Stimulated activated CD4-positive, alpha-beta T cell treated with anti-CD3 and anti-CD28 coated beads, Interleukin-4, amount 100 ng/mL, for 1 hour (primary cell): ENCODE measurements at places on chromosomes 1 and 21.

DNA sequence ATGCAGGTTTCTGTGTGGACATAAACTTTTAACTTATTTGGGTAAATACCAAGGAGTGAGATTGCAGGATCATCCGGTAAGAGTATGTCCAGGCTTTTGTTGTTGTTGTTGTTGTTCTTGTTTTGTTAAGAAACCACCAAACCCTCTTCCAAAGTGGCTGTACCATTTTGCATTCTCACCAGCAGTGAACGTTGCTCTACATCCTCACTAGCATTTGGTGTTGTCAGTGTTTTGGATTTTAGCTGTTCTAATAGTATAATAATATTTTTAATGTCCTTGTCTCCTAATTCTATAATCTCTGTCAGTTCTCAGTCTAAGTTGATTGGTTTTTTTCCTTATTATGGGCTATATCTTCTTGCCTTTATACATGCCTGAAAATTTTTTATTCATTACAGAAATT lies 37.8 kb downstream of the TENT5C start:
- no peak for DNase-seq

GRCh38 chr1:233064988-233065387 lies 114.6 kb downstream of the NTPCR start:
- DNase-seq: no peak

- no peak for DNase-seq
These were observed 276.8 kb upstream of the C1orf174 start for GRCh38 chr1:4176841-4177240.

- DNase-seq: no peak
These were observed 8.5 kb downstream of the A3GALT2 start for GRCh38 chr1:33312413-33312749.

DNA sequence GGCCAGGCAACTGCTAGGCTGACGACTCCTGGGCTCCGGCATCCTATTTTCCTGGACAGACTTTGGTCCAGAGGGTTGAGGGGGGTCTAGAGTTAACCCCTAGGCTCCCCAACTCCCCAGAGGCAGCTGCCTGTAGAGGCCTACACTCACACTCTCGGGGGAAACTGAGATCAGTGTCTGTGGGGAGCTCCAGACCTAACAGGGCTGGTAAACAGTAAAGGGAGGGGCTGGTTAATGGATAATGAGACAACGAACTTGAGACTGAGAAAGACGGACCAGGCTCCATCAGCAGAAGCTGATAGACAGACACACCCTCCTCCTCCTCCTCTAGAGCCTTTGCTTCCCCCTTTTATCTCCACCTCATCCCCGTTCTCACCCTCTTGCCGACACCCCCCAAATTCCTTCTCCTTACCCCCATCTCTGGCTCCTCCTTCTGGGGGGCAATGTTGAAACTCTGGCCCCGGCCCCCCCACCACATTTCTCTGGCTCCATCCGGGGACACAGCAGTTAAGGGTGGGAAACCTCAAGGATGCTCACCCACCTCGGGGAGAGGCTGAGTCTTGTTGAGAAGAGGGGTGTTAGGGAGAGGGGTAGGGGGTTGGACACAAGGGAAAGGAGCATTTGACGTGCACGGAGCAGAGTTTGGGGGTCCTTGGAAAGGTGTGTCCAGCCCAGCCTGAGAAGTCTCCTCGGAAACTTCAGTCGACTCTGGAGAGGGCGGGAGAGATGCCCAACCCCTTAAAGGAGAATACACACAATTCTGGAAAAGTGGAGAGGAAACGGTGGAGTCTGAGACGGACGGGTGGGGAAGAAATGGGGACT lies at the start of gene MTMR11:
Gene MTMR11 (minus strand): TSS at position 710 of the 822 bp plus-strand sequence. CDS start 232 bp downstream, at position 478.
- DNase-seq: no peak

DNA sequence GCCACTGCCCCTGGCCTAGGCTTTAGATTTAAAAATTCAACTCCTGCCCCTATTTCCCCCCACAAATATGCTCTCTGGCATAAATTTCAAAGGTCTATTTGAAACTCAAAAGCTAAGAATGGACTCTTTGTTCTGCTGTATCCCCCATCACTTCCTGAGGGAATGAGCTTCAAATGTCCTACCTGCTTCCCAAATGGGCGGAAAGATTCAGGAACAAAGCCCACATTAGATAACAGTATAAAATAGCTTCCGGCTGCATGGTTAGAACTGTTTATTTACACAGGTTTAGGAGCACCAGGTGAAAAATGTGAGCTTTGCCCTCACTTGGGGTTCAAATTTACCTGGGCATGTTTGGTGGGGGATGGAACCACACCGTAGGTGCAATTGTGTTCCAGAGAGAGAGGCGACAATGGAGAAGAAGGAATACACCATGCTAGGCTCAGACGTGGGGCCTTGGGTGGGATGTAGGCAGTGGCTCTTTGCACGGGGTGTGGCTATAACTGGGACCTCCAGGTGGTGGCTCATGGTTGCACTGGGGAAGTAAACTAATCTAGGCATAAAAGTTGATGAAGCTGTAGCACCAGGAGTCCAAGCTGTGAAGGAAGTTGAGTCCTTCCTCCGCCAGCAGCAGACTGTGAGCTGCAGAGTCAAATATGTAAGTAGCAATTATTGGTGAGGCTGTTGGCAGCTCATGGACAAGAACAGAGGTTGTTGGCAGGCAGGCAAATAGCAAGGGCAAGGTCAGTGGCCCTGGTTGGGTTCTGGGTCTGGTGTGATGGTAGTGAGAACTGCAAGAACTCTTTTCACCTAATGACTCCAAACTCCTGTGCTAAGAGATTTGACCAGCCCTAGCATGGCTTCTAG lies 41.5 kb upstream of the SRSF10 start:
- DNase-seq: no peak

DNA sequence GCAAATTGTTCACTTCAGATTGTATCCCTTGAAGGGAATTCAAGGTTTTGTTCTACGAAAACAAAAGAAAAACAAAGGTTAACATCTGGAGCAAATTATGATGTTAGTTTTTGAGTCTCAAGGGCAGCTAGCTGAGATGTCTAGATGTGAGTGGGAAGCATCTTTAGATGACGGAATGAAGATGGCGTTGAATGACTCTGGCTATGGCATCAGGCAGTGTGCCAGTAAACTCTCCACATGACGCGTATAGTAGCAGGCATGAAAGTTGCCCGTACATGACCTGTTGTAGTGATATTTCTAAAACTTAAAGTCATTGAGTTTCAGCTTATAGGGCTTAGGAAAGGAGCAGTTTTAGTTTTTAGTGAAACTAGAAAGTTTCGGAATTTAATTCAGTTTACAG lies 12.3 kb upstream of the SDC3 start:
- DNase-seq: no peak

GRCh38 chr1:53470155-53470554 lies 11.0 kb downstream of the DMRTB1 start:
- no peak for DNase-seq

- no peak for DNase-seq
These were observed 62.1 kb upstream of the CNTN2 start for GRCh38 chr1:204980840-204981405.

DNA sequence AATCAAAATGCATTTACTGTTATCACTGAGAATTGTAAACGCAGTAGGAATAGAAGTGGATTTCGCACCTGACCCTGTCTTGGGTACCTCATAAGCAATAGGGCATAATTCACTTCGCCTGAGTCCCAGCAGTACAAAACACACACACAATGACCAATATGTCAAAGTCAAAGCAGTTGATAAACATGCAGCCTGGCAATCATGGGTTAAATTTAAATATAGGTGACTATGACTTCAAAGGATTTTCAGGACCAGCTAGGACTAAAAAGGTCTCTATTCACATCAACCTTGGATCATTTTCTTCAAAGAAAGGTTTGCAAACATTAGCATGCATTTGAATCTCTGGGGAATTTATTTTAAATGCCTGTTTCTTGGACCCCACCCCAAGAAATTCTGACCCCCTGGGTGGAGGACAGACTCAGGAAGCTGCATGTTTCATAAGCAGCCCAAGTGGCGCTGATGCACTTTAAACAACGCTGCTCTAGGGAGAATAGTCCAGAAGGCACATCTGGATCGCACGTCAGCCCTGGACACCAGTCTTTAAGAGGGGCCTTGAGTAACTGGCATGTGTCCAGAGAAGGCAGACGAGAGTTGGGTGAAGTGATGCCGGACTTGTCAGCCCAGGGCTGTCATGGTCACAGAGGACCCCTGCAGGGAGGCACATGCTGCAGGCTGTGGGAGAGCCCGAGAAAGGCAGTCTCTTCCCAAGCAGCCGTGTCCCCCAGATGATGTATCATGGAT lies 55.7 kb upstream of the EFHD2 start:
- DNase-seq: no peak

DNA sequence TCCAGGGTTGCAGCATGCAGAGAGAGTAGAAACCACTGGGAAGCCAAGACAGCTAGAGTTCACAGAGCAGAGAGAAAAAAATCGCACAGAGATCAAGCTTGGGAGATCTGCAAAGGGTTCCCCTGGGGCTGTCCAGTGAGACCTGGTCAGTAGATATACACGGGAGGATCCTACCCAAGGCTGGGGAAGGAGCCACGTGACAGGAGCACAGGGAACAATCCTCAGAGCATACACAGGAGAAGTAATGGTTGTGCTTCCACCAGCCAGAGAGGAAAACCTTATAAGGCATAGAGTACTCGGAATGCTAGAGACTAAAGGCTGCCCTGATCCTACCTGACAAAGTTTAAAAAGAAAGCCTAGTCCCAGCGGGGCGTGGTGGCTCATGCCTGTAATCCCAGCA lies 53.9 kb downstream of the GABPA start:
- DNase-seq: no peak

DNA sequence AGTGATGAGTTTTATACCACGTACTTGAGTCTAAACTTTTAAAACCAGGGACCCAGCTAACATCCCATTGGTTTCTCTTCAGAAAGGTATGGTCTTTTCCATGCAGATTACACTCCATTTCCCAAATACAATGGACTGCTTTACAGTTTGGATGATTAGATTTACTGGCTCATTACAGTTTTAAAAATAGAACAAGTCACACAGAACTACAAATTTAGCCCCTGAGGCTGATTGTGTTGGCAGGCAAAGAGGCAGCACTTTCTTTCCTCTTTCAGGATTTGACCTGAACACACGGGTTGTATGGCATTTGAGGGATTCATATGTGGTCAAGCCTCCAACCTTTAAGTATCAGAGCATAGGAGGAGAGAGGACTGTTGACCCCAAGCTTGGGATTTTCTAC lies 21.8 kb upstream of the VTCN1 start:
- no peak for DNase-seq

DNA sequence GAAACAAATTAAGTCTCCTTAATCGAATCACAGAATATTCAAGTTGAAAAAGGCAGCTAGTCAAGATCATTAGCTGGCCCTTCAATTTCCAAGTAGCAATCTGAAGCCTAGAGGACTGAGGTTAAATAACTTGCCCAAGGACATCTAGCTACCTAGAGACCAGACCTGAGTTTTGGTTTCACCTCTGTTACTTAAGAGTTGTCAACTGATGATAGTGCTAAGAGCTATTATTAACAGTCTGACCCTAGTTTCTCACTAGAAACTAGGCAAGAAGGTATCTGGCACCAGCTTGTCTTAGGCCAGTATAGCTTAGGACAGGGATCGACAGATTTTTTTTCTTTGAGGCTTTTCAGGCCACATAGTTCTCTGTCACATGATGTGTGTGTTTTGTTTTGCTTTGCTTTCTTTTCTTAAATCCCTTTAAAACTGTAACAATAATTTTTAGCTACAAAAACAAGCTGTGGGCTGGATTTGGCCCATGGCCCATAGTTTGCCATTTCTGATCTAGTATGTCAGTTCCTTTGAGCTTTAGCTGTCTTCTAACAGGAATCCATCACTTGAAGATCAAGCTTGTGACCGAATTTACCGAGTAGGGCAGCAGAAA lies 23.2 kb downstream of the TRIM45 start:
- no peak for DNase-seq

- DNase-seq: no peak
These were observed 12.7 kb upstream of the AK2 start for GRCh38 chr1:33049371-33049770.

DNA sequence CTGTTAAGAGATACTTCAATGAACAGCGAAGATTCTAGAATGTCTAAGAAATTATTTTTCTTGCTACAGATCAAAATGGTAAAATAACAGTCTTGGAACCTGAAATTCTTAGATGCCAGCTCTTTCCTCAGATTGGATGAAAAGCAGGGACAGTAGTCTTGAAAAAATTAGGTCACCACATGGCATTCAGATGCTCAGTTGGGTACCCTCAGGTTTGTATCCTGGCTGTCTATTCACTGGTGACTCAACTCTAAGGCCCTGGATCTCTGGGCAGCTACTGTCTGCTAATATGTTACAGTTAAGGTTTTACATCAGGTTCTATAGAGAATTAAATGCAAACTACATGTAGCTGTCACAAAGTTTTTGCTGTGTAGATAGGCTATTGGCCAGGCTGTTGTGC lies 528.9 kb upstream of the ADAMTS5 start:
- no peak for DNase-seq

GRCh38 chr21:43743947-43744346 lies 25.0 kb downstream of the PDXK start:
- DNase-seq: no peak

DNA sequence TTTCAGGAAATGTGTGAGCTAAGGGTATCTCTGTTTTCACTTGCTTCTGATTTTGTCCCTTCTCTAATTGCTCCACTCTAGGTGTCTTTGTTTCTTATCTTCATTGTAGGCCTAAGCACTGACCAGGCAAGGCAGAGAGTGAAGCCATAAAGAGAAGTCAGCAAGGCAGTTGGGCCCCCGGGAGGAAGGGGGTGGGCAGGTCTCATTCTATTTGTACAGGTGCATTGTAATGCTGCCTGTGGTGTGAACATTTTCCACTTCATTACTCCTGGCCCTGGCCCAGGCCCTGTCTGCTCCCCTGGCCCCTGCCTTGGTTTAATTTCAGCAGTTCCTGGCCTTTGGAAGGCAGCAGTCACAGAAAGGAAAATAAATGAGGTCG lies 86.4 kb upstream of the JUN start:
- no peak for DNase-seq

DNA sequence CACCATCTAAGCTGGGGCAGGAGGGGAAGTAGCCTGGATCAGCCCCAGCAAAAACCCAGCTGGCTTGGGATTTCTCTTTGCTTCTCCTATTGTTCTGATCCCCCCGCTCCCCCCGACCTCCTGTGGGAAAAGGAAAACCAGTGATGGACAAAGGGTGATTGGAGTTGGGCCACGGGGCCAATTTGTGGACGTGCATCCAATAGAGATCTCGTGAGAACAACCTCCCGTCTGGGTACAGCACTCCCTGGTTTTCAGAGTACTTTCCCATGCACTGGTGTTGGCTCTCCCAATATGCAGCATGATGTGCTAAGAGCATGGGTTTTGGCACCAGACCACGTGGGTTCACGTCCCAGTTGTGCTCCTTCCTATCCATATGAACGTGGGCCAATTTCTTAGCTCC lies 9.0 kb downstream of the BLACAT1 start:
- DNase-seq: no peak

DNA sequence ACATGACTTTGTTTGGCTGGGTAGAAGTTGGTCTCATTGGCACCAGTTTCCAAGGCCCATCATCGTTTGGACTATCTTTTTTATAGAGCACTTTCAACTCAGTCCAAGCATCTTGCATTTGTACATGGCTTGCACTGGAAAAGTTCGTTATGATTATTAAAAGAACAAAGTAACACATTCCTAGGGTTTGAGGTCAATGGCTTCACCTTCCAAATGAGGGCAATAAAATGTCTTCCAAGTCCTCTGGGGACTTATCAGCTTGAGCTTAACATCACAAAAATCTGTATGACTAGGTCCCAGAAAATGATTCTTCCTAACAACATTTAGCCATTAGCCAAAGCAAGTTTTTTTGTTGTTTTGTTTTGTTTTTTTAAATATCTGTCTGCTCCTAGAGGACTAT lies 610.8 kb downstream of the LMO4 start:
- DNase-seq: no peak
